ENCODE measurements at places on chromosomes 2 and 18.

DNA sequence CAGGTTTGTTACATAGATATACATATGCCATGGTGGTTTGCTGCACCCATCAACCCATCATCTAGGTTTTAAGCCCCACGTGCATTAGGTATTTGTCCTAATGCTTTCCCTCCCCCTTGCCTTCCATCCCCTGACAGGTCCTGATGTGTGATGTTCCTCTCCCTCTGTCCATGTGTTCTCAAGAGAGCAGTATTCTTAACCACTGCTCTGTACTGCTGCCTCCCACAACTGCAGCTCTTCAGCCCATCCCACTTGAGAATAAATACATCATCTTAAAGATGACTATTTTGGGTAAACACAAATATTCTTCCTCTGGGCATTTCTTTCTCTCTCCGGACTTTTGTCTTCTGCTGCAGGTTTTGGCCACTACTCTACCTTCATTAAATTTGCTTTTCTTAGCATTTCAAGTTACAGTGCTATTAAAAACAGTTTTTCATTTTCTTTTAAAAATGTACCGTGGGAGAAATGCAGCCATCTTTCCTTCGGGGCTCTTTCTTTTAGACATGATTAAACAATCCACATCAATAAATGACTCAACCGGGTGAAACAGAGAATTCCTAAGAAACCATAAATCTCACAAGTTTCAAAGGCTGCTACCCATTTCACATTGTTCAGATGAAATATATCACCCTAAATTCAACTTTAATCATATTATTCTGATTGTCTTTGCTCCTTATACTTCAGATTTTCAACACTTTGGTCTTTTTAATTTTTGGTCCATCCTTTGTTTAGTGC is 323.4 kb downstream of the GALNT13 start:
- no peak for DNase-seq

DNA sequence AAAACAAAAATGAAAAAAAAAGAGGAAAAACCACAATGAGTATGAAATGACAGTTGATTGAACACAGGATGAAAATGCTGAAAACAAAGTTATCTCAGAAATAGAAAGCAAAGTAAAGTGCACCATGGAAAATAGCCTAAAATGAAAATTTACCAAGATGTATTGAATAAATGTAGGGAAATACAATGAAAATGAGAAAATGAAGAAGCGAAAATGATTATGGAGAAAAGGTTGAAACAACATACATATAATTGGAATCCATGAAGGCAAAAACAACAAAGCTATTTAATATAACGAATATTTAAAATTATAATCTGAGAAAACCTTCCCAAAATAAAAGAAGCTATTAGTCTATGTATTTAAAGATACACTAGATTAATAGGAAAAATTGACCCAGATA is 147.4 kb downstream of the TMEM18 start:
- DNase-seq = no peak

- DNase-seq = no peak
Measured at GRCh38 chr18:5894611-5895298, 567 bp downstream of the TMEM200C start.

DNA sequence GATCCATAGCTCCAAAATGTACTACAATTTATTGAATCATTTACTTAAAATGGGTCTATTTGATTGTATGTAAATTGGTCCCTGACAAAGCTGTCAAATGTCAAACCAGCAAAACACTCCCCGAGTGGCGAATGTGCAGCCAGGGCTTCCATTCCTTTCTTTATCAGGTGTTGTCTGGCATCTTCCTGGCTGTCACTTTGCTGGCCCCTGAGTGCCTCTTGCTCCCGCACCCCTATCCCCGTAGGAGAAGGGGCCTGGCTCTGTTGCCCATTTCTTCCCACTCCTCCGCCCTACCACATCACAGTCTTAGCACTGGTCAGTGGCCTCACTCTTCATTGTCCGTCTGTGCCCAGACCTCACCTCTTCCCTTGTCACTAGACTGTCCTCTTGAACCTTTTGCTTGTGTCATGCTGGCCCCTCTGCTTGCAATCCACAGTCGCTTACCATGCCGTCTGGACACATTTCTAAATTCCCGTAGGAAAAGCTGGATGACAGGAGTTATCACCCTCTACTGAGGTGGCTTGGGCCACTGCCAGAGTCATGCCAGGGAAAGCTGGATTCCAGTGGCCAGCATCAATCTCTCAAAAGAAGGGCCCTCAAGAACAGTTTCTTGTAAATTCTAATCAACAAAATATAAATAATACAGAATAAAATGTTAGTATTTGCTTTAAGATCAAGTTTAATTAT is 15.4 kb downstream of the UBE2F start:
- DNase-seq = no peak

DNA sequence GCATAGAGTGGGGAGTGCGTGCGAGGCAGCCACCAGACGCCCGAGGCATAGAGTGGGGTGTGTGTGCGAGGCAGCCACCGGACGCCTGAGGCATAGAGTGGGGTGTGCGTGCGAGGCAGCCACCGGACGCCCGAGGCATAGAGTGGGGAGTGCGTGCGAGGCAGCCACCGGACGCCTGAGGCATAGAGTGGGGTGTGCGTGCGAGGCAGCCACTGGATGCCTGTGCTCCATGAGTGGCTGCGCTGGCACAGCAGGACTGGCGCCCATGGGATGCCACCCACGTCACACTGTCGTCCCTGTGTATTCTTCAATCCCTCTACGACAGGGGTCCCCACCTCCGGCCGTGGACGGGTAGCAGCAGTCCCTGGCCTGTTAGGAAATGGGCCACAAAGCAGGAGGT is 221.9 kb downstream of the HDAC4 start:
- DNase-seq = no peak

GRCh38 chr18:48300463-48300961 is 108.7 kb downstream of the ZBTB7C start:
- no peak for DNase-seq

GRCh38 chr2:46170611-46171350 is 126.4 kb upstream of the EPAS1 start:
- DNase-seq = no peak

GRCh38 chr2:190986221-190986953 is 27.6 kb downstream of the STAT1 start:
- no peak for DNase-seq

- DNase-seq = no peak
Measured at GRCh38 chr2:8528863-8529262, 153.0 kb upstream of the ID2 start.

- DNase-seq = no peak
Measured at GRCh38 chr2:203594541-203594940, 59.4 kb upstream of the RAPH1 start.

DNA sequence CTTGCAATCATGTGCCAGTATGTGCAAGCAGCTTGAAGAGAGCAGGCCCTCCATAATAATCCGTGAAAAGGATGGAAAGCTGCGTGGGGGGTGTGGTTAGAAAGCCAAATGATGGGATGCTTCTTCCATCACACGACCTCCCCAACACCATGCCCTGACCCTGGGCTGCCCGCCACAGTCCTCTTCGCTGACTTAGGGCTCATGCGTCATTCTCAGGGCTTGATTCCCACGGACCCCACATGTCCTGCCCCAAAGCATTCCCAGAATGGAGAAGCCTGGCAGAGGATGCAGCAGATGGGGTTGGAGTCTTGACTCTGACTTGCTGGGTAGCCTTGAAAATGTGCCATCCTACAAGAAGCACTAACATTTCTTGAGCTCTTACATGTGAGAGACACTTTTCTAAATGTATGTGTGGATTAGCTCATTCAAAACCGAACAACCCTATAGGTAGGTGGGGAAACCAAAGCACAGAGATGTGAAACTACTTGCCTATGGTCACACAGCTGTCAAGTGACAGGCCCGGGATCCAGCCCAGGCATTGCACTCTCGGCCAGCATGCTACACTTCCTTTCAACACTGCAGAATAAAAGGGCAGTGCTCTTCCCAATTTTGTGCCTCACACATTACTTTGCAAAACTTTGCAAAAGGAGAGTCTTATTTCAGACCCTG is 3.7 kb downstream of the TNS1 start:
- DNase-seq = no peak

DNA sequence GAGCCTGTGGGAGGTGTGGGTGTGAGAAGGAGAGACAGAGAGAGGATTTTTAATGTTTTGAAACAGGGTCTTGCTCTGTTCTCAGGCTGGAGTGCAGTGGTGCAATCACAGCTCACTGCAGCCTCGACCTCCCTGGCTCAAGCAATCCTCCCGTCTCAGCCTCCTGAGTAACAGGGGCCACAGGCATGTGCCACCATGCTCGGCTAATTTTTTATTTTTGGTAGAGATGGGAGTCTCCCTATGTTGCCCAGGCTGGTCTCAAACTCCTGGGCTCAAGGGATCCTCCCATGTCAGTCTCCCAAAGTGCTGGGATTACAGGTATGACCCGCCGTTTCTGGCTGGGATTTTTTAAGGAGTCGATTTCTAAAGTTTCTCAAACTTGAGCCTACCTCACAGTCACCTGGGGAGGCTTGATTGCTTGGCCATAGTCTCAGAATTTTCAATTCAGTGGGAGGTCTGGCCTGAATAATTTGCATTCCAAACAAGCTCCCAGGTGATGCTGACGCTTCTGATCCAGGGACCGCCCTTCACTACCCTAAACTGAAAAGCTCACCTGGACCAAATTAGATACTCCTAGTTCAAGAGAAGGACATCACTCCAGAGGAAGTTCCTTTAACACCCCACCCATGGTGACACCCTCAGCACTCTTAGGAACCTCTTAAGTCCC is 70.8 kb upstream of the SLC1A4 start:
- DNase-seq = no peak

DNA sequence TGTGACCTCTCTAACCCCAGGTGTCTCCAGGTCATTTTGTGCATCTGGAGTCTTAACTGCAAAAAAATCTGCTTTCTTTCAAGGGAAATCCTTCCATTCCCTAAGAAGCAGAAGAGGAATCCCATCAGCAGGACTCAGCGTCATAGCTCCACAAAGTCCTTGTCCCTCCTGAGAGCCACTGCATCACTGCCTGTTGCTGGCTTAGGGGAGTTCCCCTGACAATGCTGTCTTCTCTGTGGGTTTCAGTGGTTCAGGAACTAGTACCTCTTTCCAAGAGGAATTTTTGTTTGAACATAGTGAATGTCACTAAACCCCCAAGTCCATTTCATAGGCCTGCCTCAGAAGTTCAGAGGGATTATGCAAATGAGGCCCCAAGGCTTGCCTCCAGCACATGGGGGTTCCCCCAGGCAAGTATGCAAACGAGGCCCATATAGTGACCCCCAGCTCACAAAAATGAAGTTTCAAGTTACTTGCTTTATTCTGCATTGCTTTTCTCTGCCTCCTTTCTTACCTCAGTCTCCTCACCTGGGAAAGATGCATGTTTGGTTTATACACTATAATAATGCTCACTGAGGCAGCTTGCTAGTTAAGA is 513.9 kb upstream of the MEX3C start:
- DNase-seq = no peak

GRCh38 chr2:83585250-83585649 is 873.8 kb downstream of the SUCLG1 start:
- DNase-seq = no peak

GRCh38 chr2:127080938-127081755 is 25.8 kb downstream of the BIN1 start:
- peak; percentile 47 for DNase-seq

DNA sequence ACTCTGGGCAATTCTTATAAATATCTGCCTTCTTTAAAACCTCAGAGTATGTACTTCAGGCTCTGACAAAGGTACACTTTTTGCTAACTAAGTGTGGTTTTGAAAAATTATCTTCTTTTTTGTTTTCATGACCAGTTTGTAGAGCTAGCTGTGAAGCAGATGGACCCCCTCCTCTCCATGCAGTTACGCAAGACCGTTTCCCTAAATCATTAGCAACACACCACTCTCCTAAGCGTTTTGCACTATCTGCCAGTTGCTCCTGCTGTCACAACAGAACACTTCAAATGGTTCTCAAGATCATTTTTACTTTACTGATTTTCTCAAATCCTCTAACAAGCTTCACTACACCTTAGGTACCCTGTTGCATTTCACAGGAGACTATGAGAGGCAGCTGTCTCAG is 53.3 kb downstream of the GULP1 start:
- no peak for DNase-seq

- no peak for DNase-seq
Measured at GRCh38 chr18:58298251-58299134, 254.5 kb downstream of the NEDD4L start.

GRCh38 chr18:55779691-55780585 is 191.9 kb upstream of the TCF4 start:
- DNase-seq = no peak

- DNase-seq = no peak
Measured at GRCh38 chr2:185144159-185144919, 546.0 kb downstream of the ZNF804A start.

GRCh38 chr18:657311-658000 is at the start of gene TYMS:
Gene TYMS, plus strand, starts transcription at chr18:657653. Its CDS starts 90 bp downstream, at chr18:657743.
- no peak for DNase-seq

DNA sequence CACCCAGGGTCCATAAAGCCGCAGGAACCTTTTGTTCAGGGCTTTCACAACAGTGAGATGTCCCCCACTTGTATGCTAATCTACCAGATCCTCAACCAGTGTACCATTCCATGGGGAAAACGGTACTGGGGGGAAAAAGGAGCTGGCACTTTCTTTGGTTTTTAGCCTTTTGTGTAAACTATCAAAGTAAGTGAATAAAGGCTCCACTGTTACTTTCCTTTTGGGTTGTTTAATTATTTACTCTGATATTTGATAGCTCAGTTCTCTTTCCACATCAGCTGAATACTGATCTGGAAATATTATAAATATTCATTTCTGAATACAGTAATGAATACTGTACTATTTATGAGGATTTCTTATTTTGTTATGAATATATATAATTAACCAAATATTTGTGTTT is 20.3 kb downstream of the HADHA start:
- DNase-seq = no peak

GRCh38 chr2:25215948-25216679 is 47.7 kb upstream of the POMC start:
- DNase-seq = peak; percentile 79

GRCh38 chr2:144331674-144332355 is 188.1 kb downstream of the ZEB2 start:
- DNase-seq = no peak

GRCh38 chr2:59713577-59713976 is 839.9 kb downstream of the BCL11A start:
- DNase-seq = no peak

GRCh38 chr2:236173036-236173728 is 5.0 kb upstream of the GBX2 start:
- no peak for DNase-seq

GRCh38 chr2:223262946-223263345 is 211.0 kb downstream of the KCNE4 start:
- DNase-seq = no peak

DNA sequence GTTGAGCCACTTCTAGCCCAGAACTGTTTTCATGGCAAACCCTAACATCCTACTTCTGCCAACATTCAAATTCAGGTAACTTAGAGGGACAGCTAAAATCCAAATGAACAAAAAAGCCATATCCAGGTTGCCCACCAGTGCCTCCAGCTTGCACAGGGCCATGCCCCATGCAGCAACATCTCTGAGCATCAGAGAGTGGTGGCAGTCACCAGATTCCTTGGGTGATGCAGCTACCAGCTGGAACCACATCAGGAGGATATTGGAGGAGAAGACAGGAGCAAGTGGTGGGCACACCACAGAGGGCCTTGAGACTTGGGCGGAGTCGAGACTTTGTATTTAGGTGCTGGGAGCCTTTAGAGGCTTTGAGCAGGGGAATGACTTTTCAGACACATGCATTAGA is 50.5 kb downstream of the SDC1 start:
- no peak for DNase-seq
